Foreskin keratinocyte (primary cell): ENCODE measurements at places on chromosomes 11 and 22. TPM values are rescaled to one million over a fixed set of nuclear protein-coding genes. Genes with fewer than 3 reads are reported as not detected.
A peak's percentile ranks its signal among the peaks of the same experiment; 100 is the strongest.

GRCh38 chr11:11611381-11611780 lies 10.4 kb downstream of the GALNT18 start:
- DNase-seq: no peak

GRCh38 chr11:44775985-44776446 lies 49.3 kb downstream of the TSPAN18 start:
- no peak for DNase-seq

Gene SLC2A11
- 3.2 and 3.9 TPM in 2 replicates for total RNA-seq

DNA sequence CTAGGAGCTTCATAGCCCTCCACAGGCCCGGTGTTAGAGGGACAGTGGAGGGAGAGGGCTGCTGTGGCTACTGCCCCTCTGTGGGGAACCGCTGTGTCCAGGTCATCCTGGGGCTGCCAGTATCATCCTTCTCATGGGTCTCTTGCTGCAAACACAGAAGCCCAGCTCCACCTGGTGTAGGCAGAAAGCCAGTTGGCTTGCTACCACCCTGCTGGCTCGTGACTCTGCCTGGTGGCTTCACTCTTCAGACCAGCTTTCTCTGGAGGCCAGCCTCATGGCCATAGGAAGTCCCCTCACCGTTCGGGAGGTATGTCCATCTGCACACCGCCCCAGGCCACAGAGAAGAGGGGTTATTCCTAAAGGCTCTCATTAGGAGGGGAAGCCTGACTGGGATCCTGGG lies 19.4 kb upstream of the SUSD2 start:
- DNase-seq: no peak

Gene CRYBB2
- total RNA-seq: not detected in 2 replicates

GRCh38 chr11:12944889-12945288 lies 64.2 kb upstream of the RASSF10 start:
- no peak for DNase-seq

Gene AKIP1
- 42.4 and 44.8 TPM in 2 replicates for total RNA-seq

DNA sequence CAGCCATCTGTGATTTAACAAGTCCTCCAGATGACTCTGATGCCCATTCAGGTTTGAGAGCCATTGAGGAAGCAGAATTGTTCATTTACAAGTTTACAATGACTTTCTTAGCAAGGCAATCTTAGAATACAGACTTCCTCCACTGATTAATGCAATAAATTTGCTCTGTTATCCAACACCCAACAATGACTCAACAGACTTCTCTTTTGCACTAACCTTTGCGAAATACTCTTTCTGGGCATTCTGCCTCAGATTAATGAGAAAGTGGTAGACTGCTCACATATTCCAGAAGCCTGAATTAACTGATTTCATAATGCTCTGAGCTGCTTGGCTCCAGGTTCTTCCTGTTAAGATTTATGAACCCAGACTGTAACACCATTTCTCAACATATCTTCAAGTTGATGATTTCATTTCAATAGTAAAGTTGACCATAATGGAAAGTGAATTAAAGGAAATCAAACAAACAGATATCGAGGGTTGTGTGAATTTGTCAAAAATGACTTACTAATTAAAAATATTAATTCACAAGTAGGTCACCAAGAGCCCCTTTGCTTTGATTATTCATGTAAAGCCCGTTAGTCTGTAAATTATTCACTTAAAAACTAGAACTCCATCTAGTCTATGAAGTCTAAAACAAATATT lies 70.5 kb upstream of the BLID start:
- peak; percentile 89 for DNase-seq

- no peak for DNase-seq
Observed at GRCh38 chr11:25218036-25218435, 721.2 kb downstream of the LUZP2 start.

Gene PRODH
- total RNA-seq: 0.63 and 2.8 TPM in 2 replicates

Gene ISX
- not detected in 2 replicates for total RNA-seq

Gene SCN2B
- 0.14 and 0.42 TPM in 2 replicates for total RNA-seq

DNA sequence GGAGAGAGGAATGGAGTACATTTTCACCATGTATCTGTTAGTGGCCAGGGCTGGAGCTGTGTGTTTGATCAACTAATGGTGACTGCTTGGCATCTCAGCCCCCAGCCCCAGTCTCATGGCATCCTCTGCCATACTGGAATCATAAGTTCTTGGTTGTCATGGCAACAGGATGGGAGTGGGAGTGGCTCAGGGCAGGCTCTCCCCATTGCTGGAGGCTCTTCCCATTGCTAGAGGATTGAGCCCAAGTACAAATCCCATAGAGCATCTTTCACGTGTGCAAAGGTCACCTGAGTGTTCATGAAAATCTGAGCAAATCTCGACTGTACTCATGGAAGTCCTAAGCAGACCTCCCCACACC lies 14.9 kb downstream of the DNAJB13 start:
- no peak for DNase-seq

DNA sequence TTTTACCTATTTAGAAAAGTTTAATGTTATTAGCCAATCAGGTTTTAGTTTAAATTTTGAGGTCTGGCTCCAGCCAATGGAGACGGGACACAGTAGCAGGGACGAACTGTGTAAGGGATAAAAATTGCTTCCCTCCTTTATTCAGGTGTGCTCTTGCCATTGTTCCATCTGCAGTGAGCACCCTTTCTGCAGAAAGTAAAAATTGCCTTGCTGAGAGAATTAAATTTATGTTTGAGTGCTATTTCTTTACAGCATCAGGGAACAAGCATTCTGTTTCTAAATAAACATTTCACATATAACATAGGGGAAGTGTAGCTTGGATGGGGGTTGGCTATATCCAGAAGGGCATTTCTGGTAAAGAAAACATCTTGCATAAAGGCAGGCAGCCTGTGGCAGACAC lies 36.4 kb upstream of the ZNRF3 start:
- no peak for DNase-seq
